ENCODE measurements at places on chromosomes 6 and 20.

- peak; percentile 48 for DNase-seq
Observed at GRCh38 chr6:109393886-109394281, 11.6 kb upstream of the CD164 start.

DNA sequence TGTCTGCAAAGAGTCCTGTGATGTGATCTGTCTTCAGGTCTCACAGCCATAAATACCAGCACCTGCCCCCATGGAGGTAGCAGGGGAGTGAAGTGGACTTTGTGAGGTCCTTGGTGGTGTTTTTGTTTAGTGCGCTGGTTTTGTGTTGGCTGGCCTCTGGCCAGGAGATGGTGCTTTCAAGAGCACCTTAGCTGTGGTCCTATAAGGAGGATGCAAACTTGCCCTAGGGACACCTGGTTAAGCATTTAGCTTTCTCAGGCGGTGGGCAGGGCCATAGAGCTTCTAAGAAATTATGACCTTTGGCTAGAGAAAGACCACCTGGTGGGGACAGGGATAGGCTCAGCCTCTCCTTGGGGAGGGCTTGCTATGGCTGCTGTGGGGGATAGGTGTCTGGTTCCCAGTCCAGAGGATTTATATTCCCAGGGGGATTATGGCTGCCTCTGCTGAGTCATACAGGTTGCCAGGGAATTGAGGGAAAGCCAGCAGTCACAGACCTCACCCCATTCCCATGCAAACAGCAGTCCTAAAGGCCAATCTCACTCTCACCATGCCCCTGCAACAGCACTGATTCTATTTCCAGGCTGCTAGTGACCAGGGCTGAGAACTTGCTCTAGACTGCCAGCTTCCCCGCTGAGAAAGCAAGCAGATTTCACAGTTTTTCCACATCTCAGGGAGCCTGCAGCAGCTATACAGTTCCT, 259.3 kb downstream of the TFAP2B start:
- DNase-seq = no peak

DNA sequence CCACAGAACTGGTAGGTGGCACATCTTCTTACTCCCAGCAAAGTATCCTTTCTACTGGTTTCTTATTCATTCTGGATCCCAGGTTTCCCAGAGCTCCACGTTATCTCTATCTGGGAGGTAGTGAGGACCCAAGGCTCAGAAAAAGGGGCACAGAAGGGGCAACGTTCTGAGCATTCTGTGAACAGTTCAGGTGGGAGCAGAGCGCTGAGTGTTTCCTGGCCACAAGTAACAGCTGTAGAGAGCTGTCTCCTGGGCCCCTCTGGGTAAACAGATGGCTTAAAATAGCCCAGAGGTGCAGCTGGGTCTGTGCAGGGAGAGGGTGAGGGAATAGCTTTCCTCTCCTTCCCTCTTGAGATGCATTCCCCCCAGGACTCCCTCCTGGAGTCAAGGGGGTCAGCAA, 2.1 kb downstream of the APOBEC2 start:
- no peak for DNase-seq

DNA sequence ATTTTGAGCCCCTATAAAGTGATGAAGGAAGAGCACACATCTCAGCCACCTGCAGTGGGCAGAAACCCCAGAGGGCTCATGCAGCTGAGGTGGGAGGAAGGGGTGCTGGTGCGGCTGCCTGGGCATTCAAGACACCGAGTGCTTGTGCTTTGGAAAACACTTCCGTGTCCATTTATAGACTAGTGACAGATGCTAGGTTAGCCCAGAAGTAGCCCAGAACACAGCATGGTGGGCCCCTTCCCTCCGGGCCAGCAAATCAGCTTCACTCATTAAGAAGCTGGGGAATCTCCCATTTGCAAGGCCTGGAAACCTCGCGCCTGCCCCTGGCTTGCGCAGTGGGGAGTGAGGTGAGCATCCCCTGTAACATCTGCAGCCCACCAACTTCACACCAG, 12.9 kb downstream of the BEND3 start:
- no peak for DNase-seq

DNA sequence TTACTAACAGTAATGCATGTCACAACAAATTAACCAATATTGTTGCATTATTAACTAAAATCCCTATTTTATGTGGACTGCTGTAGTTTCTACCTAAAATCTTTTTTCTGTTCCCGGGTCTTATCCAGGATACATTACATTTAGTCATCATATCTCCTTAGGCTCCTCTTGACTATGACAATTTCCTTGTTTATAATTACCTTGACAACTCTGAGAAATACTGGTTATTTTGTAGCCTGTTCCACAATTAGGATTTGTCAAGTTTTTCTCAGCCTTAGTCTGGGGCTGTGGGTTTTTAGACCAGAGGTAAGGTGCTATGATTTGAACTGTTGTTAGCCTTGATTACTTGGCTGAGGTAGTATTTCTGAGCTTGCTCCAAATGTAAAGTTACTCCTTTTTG, 3.7 kb downstream of the FBXO5 start:
- peak; percentile 29 for DNase-seq

DNA sequence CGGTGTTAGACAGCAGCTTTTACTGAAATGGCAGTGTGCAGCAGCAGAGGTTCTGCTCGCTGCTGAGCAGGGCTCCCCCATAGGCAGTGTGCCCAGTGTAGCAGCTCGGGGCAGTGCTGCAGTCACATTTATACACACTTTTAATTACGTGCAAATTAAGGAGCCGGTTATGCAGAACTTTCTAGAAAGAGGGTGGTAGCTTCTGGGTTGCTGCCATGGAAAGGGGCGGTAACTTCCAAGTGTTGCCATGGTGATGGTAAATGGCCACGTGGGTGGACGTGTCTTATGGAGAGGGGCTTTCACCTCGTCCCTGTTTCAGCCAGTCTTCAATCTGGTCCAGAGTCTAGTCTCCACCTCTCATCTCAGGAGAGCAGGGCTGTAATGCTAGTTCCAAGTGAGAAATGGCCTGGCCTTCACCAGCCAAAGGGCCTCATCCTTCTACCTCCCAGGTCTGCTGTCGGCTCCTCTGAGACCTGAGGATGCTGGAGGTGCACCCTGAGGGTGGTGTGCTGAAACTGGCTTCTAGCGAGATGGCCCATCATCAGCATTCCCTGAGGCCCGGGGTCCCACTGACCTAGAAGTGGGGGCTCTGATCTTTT, 180.5 kb upstream of the PMEPA1 start:
- peak; percentile 12 for DNase-seq

GRCh38 chr6:138115877-138116660, 8.8 kb upstream of the PERP start:
- peak; percentile 90 for DNase-seq

- peak; percentile 22 for DNase-seq
Observed at GRCh38 chr6:168216751-168217191, 102.8 kb downstream of the DACT2 start.

GRCh38 chr6:148530394-148530953, 187.8 kb downstream of the SASH1 start:
- peak; percentile 95 for DNase-seq

GRCh38 chr20:58449681-58450221, 60.7 kb downstream of the VAPB start:
- DNase-seq = no peak

DNA sequence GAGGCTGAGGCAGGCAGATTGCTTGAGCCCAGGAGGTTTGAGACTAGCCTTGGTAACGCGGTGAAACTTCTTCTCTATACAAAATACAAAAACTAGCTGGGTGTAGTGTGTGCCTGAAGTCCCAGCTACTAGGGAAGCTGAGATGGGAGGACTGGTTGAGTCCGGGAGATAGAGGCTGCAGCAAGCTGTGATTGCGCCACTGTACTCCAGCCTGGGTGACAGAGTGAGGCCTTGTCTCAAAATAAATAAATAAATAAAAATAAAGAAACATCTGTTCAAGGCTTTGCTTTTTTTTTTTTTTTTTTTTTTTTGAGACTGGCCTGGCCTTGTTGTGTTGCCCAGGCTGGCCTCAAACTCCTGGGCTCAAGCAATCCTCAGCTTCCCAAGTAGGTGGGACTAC, 23.7 kb upstream of the SLC23A2 start:
- DNase-seq = no peak

DNA sequence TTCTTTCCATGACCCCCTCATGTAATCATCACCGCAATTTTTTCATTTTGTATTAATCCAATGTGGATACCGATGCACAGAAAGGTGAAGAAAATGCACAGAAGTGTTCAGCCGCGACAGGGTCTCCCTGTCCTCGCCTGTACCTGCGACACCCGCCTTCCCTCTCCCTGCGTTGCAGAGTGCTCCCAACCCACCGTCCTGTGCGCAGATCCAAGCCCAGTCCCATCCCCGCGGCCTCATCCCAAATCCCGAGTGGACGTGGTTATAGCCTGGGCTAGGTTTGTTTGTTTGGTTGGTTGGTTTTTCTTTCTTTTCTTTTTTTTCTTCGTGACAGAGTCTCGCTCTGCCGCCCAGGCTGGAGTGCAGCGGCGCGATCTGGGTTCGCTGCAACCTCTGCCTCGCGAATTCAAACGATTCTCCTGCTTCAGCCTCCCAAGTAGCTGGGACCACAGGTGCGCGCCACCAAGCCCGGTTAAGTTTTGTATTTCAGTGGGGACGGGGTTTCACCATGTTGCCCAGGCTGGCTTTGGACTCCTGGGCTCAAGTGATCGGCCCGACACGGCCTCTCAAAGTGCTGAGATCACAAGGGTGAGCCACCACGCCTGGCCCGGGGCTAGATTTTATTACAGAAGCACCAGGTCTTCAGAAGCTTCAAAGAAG, 536 bp upstream of the RAET1G start:
- no peak for DNase-seq

GRCh38 chr6:35140639-35141006, 516 bp downstream of the TCP11 start:
- DNase-seq = no peak

DNA sequence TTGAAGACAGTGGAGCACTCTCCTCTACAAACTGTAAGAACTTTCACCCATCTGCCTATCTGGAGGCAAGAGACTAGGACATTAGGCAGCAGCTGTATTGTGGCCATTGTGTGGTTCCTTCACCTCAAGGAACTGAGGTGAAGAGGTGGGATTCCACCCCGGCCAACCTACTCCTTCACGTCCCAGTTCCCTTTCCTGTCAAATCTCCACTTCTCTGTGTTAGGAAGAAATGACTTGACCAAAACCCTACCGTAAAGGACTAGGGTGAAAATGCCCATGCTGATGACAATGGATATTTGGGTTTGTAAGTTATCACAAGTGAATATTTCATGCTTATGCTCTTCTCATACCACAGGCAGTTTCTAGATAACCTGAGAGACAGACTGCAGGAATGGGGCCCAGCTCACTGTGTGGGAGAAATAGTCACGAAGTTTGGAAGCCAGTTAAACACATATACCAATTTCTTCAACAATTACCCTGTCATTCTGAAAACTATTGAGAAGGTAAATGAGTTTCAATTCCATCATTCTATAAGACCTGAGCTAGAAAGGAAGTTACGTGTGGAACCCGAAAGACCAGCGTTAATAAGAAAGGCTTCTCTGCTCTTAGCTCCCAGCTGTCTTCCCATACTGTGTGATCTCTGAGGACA, 86.6 kb downstream of the ECT2L start:
- no peak for DNase-seq

- no peak for DNase-seq
Observed at GRCh38 chr6:41672816-41673703, 34.8 kb downstream of the MDFI start.

GRCh38 chr6:101404775-101405174, 11.3 kb downstream of the GRIK2 start:
- no peak for DNase-seq

DNA sequence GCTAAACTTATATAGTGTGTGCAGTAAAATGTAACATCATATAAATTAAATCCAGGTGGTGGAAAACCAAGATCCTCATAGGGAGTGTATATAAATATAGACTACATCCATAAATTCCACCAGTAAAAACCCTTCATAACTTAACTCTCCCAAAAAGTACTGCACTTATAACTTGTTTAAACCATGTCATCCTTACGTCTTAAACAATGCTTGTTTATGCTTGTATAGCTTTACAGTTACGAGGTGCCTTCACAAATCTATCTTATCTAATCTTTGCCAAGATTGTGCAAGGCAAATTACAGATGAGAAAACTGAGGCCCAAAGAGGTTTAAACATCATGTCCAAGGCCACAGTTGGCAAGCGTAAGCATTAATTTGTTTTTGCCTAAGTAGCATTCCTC, 71.3 kb downstream of the BCAS1 start:
- DNase-seq = no peak

Measured in GM23248 (cell line).